Fibroblast of the aortic adventitia (primary cell): ENCODE measurements at places on chromosomes 12 and 14.

- DNase-seq, result no peak
Measured at GRCh38 chr12:5043589-5044419, at the start of gene KCNA5. Gene KCNA5, plus strand, starts transcription at chr12:5043879. Its CDS starts 269 bp downstream, at chr12:5044148.

- DNase-seq, result no peak
Measured at GRCh38 chr12:2489275-2489674, 305.5 kb upstream of the FKBP4 start.

- no peak for DNase-seq
Measured at GRCh38 chr14:57982804-57983634, 117.1 kb upstream of the SLC35F4 start.

GRCh38 chr12:5295151-5295550, 136.8 kb upstream of the NTF3 start:
- no peak for DNase-seq

DNA sequence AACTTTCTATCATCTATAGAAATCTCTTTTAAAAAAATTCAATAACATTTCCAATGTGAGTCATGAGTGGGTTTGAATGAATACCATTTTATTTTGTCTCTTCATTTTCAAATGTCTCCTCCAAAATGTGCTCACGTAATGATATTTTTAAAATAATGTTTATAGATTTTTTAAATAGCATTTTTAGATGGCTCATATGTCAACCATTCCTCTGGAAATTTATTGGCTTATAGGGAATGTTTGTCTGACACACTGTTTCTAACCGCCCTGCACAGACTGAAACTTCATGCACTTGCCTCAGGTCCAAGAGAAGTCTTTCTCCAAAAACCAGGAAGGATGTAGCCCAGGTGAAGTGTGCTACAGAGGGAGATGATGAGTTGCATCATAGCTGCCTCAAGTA, 88.8 kb upstream of the PLEKHG7 start:
- DNase-seq, result no peak

- DNase-seq, result no peak
Measured at GRCh38 chr12:24557738-24558137, 391.2 kb downstream of the BCAT1 start.

DNA sequence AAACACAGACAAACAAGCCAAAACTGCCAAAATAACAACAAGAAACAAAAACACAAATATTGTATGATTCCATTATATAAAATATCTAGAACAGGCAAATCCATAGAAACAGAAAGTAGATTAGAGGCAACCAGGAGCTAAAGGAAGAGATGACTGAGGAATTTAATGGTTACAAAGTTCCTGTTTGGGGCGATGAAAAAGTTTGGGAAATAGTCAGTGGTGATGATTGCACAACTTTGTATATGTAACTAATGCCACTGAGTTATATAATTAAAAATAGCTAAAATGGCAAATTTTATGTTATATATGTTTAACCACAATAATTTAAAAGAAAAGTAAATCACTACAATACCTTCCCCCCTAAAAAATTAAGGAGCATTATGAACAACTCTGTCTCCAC, 24.5 kb downstream of the GNPTAB start:
- DNase-seq, result no peak

DNA sequence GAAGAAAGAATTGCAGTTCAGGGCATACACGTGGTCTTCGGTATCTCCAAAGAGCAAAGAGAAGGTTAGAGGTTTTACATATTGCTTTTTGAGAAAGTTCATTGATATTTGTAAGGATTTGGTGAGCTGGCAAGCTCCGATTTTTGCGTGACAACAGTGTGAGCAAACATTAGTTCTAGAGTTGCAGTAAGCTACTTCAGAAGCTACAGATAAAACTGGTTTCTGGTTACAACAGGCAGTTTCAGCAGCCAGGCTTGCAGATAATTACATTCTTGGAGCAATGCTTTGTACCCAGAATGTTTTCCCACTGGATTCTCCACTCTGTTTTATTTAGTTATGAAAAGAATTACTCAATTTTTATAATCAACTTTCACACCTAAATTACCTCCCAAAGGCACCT, 28.2 kb downstream of the KLRK1 start:
- DNase-seq, result peak; percentile 66

DNA sequence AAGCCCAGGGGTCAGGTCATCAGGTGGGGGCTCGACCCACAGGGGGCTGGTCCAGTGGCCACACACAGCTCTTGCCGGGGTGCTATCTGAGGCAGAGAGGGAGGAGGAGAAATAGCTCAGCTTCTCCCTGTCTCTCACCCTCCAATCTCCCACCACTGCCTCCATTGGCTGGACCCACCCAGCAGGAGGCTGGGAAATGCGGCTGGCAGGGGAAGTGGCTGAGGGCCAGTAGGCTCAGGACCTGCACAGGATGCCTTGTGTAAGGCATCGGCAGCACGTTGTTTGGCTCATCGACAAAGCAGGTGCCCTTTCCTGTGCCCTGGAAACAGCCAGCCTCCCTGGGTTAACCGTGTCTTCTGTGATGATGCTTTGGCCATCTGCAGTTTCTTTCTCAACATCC, 58.8 kb upstream of the SLC24A4 start:
- DNase-seq, result no peak

GRCh38 chr14:74804219-74804825, 41.2 kb downstream of the YLPM1 start:
- DNase-seq, result peak; percentile 72

- DNase-seq, result no peak
Measured at GRCh38 chr14:54599966-54600716, 33.2 kb downstream of the SAMD4A start.

GRCh38 chr12:97275728-97276590, 186.6 kb upstream of the RMST start:
- no peak for DNase-seq

DNA sequence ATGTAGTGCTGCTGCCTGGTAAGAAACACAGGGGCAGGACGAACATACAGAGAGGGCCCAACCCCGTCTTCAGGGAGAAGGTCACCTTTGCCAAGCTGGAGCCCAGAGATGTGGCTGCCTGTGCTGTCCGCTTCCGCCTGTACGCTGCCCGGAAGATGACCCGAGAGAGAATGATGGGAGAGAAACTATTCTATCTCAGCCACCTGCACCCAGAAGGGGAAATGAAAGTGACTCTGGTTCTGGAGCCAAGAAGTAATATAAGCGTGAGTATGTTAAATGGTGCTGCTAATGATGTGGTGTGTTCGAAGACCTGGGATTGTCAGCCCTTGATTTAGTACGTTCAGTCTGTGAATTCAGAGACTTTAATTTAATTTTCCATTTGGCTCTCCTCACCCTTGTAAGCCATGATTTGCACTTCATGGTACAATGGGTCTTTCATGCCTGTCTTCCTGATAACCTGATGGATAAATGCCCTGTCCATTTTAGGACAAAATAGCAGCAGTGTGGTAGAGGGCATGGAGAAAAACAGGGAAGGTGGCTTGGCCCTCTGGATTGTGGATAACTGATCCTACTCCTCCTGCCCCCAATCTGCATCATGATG, 318.9 kb downstream of the SNAPC1 start:
- DNase-seq, result no peak

DNA sequence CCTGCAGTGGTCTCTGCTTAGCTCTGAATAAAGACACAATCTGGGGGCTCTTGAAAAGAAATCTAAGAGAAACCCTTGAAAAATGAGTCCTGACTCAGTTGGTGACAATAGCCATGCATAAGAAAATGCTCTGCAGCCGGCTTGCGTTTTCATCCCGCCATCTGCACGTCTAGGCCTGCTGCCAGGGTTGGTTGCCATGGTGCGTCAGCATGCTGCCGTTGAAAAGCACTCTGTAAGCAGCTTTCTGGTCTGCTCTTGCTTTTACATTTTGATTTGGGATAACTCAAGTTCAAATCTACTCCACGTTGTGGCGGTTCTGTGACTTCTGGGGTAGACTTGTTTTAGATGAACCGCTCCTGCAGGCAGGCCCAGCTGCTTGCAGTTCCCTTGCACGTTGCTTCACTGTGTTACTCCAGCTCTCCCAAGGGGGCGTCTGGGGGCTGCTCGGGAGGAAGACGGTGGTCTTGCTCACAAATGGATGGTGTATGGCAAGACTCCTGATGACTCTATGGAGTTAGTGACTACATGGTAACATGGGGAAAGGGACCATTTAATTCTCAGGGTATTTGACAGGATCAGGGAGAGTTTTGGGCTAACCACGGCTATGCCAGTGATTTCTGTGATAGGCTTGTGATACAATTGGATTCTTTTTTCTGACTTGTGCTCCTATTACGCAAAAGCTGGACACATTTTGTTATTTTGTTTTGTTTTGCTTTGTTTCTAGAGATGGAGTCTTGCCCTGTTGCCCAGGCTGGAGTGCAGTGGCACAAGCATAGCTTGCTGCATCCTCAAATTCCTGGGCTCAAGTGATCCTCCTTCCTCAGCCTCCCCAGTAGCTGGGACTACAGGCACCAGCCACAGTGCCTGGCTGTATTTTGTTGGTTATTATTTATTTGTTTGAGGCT, 15.8 kb downstream of the WNT5B start:
- DNase-seq, result peak; percentile 79

DNA sequence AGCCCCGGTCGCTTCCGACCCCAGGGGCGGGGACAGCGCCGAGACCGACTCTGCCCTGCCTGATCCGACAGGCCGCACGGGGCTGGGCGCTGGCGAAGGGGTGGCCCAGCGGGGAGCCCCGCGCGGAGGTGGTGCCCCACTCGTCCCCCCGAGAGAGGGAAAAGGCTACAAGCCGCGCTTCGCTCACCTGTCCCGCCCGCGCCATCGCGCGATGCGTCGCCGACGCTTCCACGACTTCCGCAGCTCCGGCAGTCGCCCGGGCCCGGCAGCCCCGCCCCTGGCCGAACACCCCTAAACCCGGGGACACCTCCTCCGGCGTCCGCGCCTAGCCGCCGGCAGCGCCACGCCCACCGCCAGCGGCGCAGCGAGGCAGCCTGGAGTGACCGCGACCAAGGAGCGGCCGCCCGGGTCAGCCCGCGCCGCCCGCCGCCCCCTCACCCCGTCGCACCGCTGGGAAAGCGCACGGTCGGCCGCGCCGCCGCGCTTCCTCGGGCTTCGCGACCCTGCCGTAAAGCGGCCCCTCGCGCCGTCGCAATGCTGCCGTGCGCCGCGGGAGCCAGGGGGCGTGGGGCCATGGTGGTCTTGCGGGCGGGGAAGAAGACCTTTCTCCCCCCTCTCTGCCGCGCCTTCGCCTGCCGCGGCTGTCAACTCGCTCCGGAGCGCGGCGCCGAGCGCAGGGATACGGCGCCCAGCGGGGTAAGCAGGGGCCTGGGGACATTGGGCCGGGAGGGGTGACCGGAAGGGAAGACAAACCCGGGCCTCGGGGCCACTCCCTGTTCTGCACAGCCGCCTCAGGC, at the start of the genes BAG5 and COA8:
BAG5 (minus strand) TSS at position 229 of the 797 bp plus-strand sequence. CDS start 1,493 bp downstream, outside the sequence.
COA8 (plus strand) TSS at position 532 of the 797 bp plus-strand sequence; CDS start at position 574, 42 bp downstream.
- peak; percentile 75 for DNase-seq

- DNase-seq, result no peak
Measured at GRCh38 chr12:64566831-64567517, 43.3 kb upstream of the RASSF3 start.

- peak; percentile 22 for DNase-seq
Measured at GRCh38 chr14:59870277-59871165, at the start of gene RTN1. Gene RTN1, minus strand, starts transcription at chr14:59870776. Its CDS starts 146 bp downstream, at chr14:59870630.

- peak; percentile 84 for DNase-seq
Measured at GRCh38 chr14:62143245-62143644, 381.0 kb downstream of the SNAPC1 start.

DNA sequence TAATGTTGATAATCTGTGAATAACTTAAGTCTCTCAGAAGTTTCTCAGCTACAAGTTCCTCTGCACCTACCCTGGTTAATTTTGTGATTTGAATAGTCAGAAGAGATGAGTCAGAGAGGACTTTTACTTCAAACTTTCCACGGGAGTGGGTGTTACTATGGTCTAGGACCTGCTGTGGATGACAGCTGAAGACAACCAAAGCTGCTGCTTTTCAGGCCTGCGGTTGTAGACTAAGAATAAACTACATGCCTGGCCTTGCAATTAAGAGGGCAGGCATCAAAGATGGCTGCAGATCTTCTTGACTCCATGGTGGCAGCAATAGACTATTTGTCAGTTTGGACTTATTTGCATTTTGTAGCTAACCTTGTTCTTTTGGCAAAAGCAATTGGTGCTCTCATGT, 227.1 kb upstream of the KRR1 start:
- peak; percentile 34 for DNase-seq

- no peak for DNase-seq
Measured at GRCh38 chr14:72521045-72521444, 372.9 kb downstream of the DPF3 start.

DNA sequence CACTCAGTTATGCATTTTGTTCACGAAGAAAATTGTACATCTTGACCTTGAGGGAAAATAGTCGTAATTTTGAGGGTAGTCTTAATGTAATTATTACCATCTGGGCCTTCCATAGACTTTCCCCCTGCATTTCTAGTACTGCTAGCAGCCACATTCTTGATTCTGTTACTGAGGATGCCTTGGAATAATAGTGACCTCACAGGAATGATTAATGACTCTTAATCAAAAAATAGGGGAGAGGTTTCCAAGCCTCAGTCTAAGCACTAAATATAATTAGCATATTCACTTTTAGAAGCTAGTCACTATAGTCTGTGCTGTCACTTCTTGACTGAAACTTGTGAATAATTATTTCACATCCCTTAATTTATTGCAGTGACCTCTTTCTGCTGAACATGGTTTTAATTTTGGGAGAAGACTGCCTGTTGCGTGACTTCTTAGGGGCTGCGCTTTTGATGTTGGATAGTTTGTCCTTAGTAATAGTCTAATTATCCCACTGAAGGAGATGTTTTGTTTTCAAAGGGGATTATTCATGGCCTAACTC, 400.5 kb downstream of the ADAMTS20 start:
- peak; percentile 73 for DNase-seq

DNA sequence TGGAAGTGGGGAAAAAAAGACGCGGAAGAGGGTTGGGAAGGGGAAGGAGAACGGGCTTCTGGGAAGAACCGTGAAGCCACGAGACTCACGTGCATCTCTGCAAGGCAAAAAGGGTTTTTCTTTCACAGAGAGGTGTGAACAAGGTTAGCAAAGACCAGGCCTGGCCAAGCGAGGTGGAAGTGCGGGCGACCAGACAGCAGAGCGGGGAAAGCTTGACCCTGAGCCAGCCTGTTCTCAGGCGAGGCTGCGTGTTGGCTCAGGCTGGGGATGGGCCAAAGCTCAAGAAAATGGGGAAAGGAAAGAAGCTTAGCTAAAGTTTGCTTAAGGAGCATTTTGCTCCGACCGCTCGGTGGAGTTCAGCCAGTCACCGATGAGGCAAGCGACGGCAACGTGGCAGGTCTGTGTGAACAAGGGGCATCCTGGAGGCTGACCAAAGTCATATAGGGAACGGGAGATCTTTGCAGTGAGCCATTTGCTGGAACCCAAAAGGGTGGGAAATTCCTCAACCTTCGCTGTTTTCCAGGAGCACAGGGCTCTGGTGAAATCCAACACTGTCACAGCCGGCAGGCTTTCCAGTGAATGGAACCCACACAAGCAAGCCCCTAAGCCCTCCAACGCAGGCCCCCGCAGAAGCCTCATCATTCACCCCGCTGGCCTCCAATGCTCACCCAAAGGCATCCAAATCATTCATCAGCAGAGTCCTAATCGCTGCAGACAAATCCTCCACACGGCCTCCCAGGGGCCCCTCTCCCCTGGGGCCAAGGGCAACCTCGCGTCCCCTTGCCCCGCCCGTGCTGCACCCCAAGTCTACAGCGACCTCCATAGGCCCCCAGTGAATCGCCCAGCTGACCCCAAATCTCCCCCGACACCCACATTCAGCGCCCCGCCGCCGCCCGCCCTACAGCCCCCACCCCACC, 754 bp downstream of the ZNF605 start:
- peak; percentile 74 for DNase-seq
